ENCODE measurements at places on chromosomes 5 and 9. TPM values are rescaled to one million over a fixed set of nuclear protein-coding genes. Genes with fewer than 3 reads are reported as not detected.

DNA sequence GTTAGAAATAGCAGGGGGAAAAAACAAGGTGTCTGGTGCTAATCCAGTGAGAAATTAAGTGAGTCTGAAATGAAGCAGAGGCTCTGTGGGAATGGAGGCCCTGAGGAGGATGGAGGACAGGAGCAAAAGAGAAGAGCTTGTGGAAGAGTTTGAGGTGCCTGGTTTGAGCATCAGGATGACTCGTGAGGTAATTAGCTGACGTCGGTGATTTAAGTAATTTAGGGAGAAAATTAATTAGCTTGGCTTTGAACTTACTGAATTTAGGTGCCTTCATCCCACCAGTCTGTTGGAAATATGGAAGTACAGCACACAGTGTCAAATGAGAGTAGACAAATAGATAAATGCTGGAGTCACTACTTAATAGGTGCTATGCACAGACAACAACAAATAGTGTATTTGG is 103.0 kb upstream of the CDH6 start:
- DNase-seq, result no peak

DNA sequence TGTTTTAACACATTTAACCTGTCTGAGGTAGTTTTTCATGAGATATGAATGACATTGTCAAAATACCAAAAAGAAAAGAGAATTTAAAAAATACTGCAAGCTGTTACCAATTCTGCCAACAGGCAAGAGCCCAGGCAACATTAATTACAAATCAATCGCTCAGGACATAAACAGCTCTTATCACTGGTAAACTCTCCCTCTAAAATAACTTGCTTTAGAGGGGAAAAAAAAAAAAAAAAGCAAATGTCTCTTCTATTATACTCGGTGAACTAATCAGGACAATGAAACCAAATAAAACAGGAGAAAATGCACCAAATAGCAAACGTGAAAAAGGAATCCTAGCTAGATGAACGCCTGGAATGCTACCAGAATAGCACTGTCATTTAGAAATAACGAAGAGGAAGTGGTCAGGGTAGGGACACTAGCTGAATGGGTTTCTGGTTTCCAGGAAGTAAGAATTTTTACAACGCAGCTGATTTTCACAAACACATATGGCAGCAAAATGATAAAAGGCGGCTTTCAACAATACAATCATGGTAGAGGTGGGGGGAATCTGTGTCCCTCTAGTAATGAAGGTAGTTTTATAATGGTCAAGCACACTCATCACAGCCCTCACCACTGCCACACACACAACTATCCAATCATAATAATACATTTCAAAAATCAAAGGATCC is 94.9 kb downstream of the DENND1A start:
- no peak for DNase-seq

DNA sequence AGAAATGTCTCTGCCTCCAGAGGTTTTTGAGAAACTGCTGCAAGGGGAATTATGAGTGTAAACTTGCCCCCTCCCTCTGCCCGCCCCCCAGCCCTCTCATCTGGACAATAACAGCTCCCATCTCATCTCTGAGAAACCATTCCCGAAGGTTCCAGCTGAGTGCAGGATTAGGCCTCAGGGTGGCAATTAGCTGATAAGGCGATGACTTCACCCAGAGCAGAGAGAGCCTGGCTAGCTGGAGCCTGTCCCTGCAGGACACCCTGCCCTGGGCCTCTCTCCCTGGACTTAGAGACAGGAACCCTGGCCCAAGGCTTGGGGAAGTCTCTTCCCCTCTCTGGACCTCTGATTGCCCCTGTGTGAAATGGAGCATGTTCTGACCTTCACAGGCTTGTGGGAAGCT is 45.7 kb upstream of the HAND1 start:
- no peak for DNase-seq

The N4BP3 gene
- 0.52 TPM for total RNA-seq

DNA sequence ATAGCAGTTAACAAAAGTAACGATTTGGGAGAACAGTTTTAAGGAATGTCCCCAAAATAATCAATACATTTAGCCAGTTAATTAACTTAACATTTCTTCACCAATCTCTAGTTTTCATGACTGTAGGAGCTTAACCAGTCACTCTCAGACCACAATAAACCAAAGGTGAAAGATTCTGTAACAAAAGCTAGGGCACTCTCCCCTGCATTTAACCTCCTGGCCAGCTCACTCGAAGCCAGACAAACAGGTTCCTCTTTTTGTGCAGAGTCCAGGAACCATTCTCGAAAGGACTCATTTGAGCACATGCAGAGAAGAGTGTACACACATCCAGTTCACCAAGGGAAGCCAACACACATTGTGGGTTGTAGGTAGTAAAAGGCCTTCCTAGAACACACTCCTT is 6.5 kb downstream of the IL7R start:
- DNase-seq, result no peak

DNA sequence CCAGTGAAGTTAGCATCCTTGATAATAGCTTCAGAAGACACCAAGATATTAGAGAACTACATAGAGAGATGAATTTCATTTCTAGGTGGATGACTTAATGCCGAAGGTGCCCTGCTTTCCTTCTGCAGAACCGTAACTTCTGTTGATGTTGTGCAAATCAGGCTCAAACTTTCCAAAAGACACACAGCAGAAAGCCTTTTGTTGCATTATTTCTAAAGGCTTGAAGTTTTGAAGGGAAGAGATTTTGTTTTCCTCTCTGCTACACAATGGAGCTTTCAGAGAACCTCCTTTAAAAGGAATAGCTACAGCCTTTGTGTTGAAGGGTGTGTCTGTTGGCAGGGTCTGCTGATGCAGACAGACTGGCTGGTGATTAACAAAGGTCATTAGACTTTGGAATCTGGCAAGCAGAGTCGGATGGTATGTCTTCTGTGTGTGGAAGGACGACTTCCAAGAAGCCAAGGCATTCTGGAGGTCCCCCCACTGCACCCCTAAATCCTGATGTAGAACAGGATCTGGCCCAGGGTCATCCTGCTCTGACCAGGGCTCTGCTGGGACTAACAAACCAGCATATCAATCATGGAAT is 57.8 kb downstream of the ZNF462 start:
- DNase-seq, result peak; percentile 29

DNA sequence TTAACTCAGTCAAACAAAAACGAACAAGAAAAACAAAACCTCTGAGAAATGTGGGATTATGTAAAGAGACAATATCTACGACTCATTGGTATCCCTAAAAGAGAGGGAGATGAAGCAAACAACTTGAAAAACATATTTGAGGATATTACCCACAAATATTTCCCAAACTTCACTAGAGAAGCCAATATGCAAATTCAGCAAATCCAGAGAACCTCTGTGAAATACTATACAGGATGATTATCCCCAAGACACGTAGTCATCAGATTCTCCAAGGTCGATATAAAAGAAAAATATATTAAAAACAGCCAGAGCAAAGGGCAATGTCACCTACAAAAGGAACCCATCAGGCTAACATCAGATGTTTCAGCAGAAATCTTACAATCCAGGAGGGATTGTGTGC is 226.1 kb downstream of the CDH12 start:
- no peak for DNase-seq

The TCF7 gene
- 6.3 TPM for total RNA-seq

The TAL2 gene
- total RNA-seq, result not detected

- no peak for DNase-seq
These were observed 528.7 kb upstream of the ZNF608 start for GRCh38 chr5:125274938-125275724.

DNA sequence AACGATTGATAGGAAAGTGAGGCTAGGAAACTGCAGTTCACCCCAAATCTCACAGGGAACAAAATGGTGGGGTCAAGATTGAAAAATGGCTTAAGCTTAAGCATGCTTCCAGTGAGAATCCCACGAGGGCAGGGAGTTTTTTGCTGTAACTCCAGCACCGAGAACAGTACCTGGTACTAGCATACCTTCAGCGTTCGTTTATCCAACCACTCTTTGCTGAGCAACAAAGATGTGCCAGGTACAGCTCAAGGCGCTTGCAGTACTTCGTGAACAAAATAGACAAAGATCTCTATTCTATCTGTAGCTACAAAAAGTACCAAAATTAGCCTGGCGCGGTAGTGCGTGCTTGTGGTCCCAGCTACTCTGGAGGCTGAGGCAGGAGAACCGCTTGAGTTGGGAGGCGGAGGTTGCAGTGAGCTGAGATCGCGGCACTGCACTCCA is 778 bp upstream of the PPP6C start:
- no peak for DNase-seq

The SUSD3 gene
- 3.6 TPM for total RNA-seq

GRCh38 chr5:41772785-41773442 is 97.3 kb downstream of the OXCT1 start:
- DNase-seq, result no peak

The QSOX2 gene
- 22.7 TPM for total RNA-seq

The THG1L gene
- 12.5 TPM for total RNA-seq

DNA sequence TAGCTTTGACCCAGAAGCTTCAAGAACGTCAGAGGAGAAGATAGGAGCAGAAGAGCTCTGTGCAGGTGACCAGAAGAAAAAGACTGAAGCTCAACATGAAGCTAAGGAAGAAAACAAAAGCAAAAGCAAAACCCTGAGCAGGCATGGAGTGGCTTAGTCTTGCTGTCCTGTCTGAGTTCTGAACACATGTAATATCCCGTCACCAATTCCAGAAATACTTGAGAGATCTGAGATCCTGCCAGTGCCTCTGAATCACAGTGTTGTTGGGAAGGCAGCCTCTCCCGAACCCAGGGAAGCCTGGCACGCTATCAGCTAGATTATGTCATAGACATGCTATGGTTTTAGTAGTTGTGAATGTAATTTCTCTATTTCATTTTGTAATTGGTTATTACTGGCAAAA is 235.7 kb downstream of the ICE1 start:
- peak; percentile 14 for DNase-seq

DNA sequence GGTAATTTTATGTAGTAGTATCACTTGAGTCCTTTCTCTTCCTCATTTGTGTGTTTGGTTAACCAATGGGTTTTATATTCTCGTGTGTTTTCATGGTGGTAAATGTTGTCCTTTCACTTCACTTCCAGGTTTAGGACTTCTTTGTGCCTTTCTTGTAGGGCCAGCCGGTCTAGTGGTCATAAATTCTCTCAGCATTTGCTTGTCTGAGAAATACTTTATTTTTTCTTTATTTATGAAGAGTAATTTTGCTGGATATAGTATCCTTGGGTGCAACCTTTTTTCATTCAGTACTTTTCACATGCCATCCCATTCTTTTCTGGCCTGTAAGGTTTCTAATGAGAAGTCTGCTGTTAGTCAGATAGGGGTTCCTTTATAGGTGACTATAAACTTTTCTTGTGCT is 107.1 kb downstream of the GNA14 start:
- DNase-seq, result no peak

DNA sequence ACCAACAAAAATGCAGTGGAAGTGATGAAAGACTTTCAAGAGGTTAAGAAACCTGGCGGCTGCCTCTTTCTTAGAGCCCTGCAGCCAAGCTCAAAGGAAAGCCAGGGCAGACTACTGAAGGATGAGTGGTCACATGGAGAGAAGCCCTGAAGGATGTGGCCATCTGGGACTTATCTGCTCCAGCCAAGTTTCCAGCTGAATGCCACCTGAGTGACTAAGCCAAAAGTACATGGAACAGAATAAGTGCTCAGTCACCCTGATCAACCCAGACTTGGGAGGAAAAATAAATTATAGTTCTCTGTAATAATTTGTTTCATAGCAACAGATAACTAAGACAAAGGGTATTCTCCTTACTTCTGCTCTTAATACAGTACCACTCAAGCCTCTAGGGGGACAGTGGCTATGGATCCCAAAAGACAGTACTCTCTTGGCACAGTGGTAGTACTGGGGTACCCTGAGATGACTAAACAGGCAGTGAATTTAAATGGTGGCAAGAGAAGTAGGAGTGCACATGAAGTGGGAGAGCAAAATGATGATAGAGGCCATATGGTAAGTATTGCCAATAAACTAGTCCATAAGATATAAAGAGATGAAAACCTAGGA is 182.3 kb downstream of the ELAVL2 start:
- no peak for DNase-seq

DNA sequence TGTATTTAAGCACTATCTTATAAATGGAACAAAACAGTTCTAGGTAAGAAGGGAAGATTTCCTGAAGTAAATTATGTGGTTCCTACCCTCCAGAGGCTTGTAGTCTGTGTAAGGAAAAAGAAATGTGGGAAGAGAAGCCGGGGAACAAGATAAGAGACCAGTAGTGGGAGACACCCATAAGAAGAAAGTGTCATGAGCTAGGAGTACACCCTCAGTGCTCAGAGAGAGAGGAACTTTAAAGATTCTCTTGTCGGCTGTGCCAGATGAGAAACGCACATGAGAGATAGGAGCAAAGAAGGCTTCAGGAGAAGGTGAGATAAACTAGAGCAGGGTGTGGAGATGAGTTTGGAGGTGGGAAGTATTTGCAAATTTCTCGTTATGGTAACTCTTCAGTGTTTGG is 18.1 kb downstream of the SLC36A1 start:
- DNase-seq, result no peak

DNA sequence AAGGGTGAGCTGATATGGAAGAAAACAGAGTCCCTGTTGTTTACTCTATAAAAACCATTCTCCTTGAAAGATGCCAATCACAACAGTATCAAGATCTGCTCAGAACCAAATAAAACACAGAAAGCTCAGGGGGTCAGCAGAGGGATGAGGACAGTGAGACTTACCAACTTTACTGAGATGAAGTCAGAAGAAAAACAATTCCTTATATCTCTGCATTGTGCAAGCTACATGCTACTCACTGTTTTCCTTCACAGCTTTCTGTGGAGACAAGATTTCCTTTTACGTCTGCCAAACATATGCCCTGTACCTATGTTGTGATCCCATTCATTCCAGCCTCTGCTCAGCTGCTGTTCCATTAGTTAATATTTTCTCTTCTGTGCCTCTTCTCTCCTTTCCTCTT is 185.6 kb downstream of the TSSK1B start:
- no peak for DNase-seq

DNA sequence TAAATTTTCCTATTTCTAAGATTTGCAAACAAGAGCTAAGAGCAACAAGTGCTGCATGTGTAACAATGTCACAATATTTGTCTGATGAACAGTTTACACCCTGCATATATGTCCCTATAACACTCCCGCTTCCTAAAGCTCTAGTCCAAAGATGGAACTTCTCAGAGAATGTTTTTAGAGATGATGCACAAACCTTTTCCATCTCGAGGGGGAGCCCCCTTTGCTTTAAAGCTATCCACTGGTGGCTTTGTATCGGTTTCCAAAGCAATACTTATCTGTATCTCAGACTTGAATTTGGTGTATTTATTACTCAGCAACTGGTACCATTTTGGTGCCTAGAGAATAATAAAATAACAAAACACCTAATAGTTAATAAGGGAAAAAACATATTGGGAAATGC is 11.0 kb downstream of the CEP120 start:
- no peak for DNase-seq
